Adrenal gland (tissue), 19 donors: ENCODE measurements at places on chromosomes 16 and 17.

GRCh38 chr16:17037499-17037898, 433.3 kb downstream of the XYLT1 start:
- no peak overlapping the region for H3K4me3 ChIP-seq
- H3K27me3 ChIP-seq, result no peaks in the 10 kb centered on the region
- H3K4me1 ChIP-seq, result no peaks in the 10 kb centered on the region
- no peak overlapping the region for H3K27ac ChIP-seq
- DNase-seq, result no peak

DNA sequence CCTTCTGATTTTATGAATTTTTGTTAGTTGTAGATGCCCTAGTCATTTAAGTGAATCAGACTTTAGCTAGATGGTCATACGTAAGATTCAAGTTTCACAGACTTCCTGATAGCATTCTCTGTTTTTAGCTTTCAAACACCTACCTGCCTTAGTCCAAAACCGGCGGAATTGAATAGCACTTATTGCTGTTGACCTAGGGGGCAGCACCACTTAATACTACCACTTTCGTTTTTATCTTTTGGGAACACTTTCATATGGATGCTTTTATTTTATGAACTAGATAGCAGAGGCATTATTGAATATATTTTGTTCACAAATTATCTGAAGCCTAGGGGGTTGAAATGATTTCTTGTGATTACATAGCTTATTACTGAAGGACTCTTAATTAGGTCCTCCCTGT, 31.5 kb downstream of the TADA2A start:
- no peaks in the 10 kb centered on the region for H3K36me3 ChIP-seq
- no peak overlapping the region for H3K4me3 ChIP-seq
- H3K4me1 ChIP-seq, result no peaks in the 10 kb centered on the region
- no peak overlapping the region for H3K27ac ChIP-seq
- no peaks in the 10 kb centered on the region for H3K27me3 ChIP-seq

GRCh38 chr16:2513405-2514332, at the start of gene ATP6V0C:
Gene ATP6V0C, plus strand, starts transcription at chr16:2513952. Its CDS starts 152 bp downstream, at chr16:2514104.
- H3K27me3 ChIP-seq, result no peaks in the 10 kb centered on the region
- peak; percentile 93 for DNase-seq
- peak within 1 kb of the TSS; percentile 99 for H3K27ac ChIP-seq
- peaks cover 54% of the 10 kb centered on the region for H3K4me1 ChIP-seq
- no peaks in the 10 kb centered on the region for H3K36me3 ChIP-seq

DNA sequence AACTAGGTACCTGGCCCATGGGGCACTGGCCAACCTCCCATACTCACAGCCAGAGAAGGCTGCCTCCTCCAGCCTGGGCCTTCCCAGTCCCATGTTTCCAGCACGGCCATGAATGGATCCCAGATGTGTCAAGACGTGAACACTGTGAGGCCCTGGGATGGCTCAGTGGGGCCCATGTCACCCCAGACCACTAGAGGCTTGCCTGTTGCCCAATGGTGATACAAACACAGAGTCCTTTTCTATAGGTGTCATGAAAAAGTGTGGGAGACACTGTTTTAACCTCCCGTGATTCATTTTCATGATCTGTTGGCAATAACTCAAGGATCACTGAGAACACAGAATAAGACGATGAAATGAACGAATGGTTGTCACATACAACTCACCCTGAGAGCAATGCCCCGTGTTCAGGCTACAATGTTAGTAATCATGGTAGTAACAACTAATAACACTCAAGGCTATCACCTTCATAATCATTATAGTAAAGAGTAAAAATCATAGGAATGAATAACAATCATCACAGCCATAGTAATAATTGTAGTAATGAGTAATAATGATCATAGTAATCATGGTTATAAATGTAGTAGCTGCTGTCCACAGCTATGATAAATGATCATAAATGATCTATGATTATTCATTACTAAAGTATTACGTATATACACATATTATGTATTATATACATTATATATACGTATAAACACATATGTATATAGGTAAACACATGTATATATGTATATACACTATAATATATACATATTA, 64.0 kb downstream of the DYNLRB2 start:
- H3K27me3 ChIP-seq, result no peaks in the 10 kb centered on the region
- H3K4me3 ChIP-seq, result no peak overlapping the region
- H3K36me3 ChIP-seq, result no peaks in the 10 kb centered on the region

GRCh38 chr16:70472786-70473433, 18.5 kb downstream of the FCSK start:
- H3K4me3 ChIP-seq, result no peak overlapping the region
- no peaks in the 10 kb centered on the region for H3K27me3 ChIP-seq
- H3K36me3 ChIP-seq, result peaks cover 28% of the 10 kb centered on the region
- H3K4me1 ChIP-seq, result peaks cover 4% of the 10 kb centered on the region

DNA sequence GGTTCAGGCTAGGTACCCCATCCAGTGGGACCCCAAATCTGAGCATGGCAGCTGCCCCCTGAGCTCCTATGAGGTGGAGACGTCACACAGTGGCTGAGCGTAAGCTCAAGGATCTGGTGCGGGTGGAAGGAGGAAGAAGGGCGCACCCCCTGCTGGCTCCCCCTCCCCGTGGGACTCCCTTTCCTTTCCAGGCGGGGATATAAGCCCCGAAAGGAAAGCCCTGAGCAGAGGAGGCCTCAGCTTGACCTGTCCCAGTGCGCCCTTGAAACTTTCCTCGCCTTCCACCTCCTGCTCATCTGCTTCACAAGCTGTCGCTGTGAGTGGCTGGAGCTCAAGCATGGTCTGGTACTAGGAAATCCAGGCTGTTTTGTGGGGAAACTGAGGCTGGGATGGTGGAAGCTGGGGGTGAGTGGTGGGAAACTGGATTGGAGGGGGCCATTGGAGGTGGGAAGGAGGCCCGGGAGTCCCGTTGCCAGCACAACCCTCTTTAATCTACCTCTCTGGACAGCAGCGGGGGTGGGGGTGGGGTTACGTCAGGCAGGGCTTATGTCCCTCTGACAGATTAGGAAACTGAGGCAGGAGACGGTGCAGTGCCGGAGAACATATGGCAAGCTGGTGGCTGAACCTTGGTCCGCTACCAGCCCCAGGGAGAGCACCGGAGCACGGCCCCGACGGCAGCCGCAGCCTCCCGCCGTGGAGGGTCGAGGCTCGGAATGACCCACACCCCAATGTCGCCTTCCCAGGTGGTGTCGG, 92.3 kb upstream of the TMEM97 start:
- H3K36me3 ChIP-seq, result no peaks in the 10 kb centered on the region
- peaks cover 35% of the 10 kb centered on the region for H3K4me1 ChIP-seq
- H3K4me3 ChIP-seq, result no peak overlapping the region
- H3K27ac ChIP-seq, result peak overlapping the region; percentile 79
- peak; percentile 61 for DNase-seq

DNA sequence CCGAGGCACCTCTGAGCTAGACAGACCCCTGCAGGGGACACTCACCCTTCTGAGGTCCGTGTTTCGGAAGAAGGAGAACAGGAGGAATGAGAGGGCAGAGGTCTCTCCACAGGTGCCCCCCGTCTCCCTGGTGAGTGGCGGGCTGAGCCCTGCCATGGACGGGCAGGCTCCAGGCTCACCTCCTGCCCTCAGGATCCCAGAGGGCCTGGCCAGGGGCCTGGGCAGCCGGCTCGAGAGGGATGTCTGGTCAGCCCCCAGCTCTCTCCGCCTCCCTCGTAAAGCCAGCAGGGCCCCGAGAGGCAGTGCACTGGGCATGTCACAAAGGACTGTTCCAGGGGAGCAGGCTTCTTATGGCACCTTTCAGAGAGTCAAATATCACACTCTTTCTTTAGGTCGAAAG, 62.8 kb downstream of the DHRS7C start:
- no peak overlapping the region for H3K4me3 ChIP-seq
- H3K36me3 ChIP-seq, result no peaks in the 10 kb centered on the region
- peak; percentile 21 for DNase-seq
- H3K27me3 ChIP-seq, result no peaks in the 10 kb centered on the region
- no peak overlapping the region for H3K27ac ChIP-seq

DNA sequence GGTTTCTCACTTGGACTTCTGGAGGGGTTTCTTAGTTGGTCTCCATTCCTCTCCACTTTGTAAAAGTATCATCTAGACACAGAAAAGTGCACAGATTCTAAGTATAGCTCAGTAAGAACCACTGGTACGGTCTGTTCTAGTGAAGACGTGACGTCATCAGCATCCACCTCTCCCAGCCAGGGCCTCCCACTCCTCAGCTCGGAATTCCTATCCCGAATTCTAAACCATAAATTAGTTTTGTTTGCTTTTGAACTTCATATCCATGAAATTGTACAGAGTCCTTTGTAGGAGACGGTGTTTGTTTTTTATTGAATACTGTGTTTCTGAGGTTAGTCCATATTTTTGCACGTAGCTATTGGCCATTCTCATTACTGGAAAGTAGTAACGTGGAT, 25.5 kb downstream of the FOXK2 start:
- no peak overlapping the region for H3K4me3 ChIP-seq
- H3K27me3 ChIP-seq, result no peaks in the 10 kb centered on the region
- no peak for DNase-seq
- no peaks in the 10 kb centered on the region for H3K36me3 ChIP-seq

DNA sequence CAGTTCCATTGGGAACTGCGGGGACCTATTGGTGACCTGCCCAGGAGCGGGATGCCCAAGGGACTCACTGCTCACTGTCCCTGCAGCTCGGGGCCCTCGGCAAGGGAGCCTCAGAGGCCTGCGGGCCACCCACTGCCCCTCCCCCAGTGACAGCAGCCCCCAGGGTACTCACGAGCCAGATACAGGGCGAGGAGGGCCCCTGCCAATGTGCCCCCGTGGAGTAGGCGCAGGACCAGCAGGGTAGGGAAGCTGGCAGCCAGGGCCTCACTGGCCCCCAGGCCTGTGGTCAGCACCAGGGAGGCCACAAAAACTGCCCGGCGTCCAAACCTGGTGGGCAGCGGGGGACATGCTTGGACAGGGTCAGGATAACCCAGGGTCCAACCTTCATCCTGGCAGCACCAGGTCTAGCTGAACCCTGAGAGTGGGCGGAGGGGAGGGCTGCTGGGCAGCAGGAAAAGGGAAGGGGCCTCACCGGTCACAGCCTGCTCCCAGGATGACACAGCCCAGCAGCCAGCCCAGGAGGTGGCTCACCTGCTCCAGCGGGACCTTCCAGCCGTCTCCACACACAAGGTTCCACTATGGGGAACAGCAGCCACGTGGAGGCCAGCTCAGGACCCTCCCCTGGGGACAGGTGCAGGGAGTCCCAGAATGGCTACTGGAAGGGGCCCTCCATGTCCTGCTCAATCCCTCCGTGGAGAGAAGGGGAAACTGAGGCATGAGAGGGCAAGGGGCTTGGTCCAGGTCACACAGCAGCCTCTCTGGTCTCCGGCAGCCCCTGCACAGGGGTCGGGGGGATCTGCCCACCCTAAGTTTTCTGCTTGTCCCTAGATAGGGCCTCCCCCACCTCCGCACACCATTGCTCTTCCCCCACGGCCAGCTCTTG, 855 bp downstream of the SLC22A31 start:
- H3K27me3 ChIP-seq, result peaks cover 36% of the 10 kb centered on the region
- H3K36me3 ChIP-seq, result no peaks in the 10 kb centered on the region
- H3K4me3 ChIP-seq, result no peak overlapping the region
